Activated T-helper 9 cell treated with anti-CD3 and anti-CD28 coated beads, Interleukin-2, amount 50 U/mL, for 16 hours (primary cell): ENCODE measurements at places on chromosomes 16 and 17.

GRCh38 chr16:11135464-11135973, 120.5 kb downstream of the SOCS1 start:
- no peak for DNase-seq

DNA sequence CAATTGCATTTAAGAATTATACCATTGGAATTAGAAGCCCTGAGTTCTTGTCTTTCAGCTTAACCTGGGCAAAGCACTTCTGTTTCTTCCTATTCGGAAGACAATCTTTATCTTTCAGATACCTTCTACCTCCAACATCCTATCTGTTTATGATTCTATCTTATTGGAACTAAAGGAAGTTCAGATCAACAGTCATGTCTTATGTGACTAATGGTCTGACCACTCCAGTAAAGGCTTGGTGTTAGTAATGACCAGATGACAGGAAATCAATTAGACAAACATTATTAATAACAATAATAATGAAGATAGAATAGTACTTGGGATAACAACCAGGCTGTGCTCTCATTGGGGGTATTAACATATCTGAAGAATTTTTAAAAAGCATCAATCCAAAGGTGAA, 11.3 kb downstream of the HS3ST3A1 start:
- no peak for DNase-seq

GRCh38 chr17:77513045-77513444, 372.3 kb downstream of the SEC14L1 start:
- DNase-seq: no peak

DNA sequence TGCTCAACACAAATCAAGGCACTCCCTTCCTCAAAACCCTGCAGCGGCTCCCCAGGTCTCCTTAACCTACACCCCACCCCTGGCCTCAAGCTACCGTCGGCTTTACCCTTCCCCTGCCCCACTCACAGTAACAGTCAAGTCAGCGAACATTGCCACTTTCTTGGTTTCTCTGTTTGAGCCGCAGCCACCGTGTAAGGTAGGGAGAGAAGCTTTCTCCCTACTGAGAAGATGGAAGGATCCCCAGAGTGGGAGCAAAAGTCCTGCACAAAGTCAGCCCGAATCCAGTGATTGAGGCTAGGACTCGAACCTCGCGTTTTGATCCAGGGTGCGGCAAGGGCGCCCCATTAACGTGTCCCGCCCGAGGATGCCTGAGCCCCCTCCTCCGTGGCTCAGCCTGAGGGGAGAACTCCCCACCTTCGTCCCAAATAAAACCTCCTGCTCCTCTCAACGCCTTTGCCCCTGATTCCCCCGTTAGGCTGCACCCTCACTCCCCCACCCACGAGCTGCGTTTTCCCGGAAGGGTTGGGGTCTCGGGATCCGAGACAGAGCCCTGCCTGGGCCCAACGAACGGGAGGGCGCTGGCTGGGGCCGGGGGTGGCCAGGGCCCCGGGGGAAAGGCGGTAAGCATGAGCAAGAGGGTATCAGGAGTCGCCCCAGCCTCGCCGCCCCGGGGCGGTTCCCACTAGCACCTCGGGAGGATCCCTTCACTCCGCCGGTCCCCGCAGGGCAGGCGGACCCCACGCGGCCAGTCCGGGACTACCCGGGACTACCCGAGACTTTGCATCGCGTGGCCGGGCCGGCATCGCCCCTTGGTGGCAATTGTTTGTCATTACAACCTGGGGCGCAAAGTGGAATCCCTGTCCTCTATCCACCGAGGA, 9.9 kb upstream of the NAGS start:
- peak; percentile 55 for DNase-seq

- no peak for DNase-seq
These were observed 8.8 kb downstream of the ITGAL start for GRCh38 chr16:30481381-30481780.

- no peak for DNase-seq
These were observed 25.6 kb upstream of the MTSS2 start for GRCh38 chr16:70711211-70712031.

GRCh38 chr16:58280846-58281301, 14.0 kb downstream of the PRSS54 start:
- no peak for DNase-seq

DNA sequence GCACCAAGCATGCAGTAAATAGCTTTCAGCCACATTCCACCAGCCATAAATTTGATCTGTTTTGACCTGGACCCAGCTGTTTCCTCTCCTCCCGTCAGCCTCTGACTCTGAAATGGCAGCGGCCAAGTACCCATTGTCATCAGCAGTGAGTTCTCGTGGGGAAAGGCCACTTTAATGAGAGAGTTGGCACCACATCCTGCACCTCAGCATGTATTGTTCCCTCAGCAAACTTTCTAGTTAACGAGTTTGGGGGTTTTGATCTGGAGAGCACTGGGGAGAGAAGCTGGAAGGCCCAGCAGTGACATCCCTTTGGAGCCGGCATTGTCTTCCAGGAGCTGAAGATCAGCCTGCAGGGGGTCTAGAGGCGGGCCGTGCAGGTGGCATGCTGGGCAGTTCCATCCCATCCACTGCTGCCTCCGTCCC, 84.9 kb downstream of the RPA1 start:
- no peak for DNase-seq

- no peak for DNase-seq
These were observed 6.6 kb upstream of the GALK1 start for GRCh38 chr17:75771334-75772281.

DNA sequence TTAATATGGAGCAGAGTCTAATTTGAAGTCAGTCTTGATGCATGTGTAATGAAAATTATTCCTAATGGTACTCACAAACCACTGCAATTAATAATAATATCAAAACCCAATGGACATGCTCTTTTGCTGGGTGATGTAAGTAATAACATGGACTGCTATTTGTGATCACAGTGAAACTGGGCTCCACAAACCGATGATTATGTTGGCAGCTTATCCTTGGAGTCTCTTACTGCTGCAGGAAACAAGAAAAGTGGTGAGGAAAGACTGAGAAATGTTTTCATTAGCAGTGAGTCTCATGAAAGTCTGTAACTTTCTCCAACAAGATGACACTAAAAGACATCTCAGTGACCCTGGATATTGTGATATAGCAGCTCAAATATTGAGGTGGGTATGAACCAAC, 45.2 kb downstream of the TMEM100 start:
- DNase-seq: no peak

DNA sequence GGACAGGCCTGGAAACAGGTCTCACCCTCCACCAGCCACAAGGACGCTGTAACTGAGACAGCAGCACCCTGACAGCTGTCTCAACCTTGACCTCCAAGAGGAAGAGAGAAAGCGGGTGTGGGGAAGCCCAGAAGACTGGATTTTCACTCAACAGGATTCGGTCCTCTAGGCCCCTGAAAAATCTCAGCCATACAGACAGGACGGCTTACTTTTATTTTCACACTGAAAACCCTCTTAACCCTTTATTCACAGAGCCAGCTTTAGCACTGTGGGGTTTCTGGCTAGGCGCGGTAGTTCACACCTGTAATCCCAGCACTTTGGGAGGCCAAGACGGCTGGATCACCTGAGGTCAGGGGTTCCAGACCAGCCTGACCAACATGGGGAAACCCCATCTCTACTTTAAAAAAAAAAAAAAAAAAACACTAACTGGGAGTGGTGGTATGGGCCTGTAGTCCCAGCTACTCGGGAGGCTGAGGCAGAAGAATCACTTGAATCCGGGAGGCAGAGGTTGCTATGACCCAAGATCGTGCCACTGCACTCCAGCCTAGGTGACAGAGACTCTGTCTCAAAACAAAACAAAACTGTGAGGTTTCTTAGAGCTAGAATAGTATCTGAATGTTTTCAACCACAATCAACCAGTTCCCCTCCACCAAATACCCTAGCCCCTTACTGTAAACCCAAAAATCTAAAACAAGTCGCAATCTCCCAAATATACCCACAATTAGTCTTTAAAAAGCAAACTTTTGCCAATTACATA, 5.3 kb downstream of the ANKRD11 start:
- no peak for DNase-seq

DNA sequence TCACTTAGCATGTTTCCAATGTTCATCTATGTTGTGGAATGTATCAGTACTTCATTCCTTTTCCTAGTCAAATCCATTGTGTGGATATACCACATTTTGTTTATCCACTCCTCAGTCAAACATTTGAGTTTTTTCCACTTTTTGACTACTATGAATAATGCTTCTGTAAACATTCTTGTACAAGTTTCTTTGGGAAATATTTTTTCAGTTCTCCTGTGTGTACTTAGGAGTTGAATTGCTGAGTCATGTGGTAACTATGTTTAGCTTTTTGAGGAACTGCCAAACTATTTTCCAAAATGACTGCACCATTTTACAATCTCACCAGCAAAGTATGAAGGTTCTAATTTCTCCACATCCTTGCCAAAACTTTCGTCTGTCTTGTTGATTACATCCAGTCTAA, 223.7 kb upstream of the AXIN2 start:
- no peak for DNase-seq

DNA sequence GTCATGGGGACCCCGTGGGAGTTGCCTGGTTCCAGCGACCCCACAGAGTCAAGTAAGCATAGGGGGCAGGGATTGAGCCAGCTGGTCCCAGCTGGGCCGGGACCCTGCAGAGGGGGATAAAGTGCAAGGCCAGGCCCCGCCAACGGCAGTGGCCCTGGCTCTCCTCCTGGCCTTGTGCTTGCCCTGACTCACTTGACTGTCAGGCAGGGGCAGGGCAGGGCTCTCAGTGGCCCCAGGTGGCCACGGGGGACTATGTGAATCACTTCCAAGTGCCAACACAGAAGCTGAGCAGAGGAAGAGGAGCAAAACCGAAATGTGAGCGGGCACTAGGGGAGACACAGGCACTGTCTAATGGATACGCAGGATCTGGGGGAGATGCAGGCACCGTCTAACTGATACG, 21.6 kb upstream of the NCBP3 start:
- DNase-seq: no peak
